ENCODE measurements at places on chromosomes 7 and 10. TPM values are rescaled to one million over a fixed set of nuclear protein-coding genes. Genes with fewer than 3 reads are reported as not detected.
A peak's percentile ranks its signal among the peaks of the same experiment; 100 is the strongest.

- DNase-seq = peak; percentile 68
Observed at GRCh38 chr10:113680190-113681111, 739 bp downstream of the CASP7 start.

DNA sequence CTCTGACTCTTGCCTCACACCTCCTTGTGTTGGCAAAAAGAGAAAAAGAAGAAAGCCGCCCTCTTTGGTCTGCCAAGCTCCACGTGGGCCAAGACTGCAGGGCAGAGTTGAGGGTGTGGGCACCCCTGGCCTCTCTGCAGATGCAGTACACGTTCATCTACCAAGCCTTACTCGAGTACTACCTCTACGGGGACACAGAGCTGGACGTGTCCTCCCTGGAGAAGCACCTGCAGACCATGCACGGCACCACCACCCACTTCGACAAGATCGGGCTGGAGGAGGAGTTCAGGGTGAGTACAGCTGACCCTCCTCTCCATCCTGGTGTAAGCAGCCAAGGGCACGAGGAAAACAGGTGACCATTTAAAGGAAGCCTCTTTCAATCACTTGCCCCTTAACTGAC lies 56.1 kb downstream of the MKI67 start:
- DNase-seq = no peak

DNA sequence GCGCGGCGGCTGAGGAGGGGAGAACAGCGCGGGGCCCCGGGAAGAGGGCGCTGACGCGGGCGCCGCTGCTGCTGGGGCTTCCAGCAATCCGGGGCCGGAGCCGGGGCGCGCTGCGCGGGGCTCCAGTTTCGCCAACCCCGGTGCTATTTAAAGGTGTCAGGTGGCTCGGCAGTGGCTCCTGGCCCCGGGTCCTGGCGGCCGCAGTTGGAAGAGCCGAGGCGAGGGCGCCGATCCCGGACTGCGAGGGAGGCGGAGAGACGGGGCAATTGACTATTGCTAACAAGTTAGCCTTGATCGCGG lies 347 bp downstream of the LBX1 start:
- DNase-seq = no peak

- no peak for DNase-seq
Observed at GRCh38 chr10:102620138-102620590, 24.1 kb upstream of the TRIM8 start.

- DNase-seq = no peak
Observed at GRCh38 chr7:5428478-5429252, 5.0 kb upstream of the TNRC18 start.

The PTPRZ1 gene
- total RNA-seq = 0.22 TPM

The GPRIN2 gene
- 0.42 TPM for total RNA-seq

GRCh38 chr7:51261117-51261835 lies 55.3 kb downstream of the COBL start:
- no peak for DNase-seq

DNA sequence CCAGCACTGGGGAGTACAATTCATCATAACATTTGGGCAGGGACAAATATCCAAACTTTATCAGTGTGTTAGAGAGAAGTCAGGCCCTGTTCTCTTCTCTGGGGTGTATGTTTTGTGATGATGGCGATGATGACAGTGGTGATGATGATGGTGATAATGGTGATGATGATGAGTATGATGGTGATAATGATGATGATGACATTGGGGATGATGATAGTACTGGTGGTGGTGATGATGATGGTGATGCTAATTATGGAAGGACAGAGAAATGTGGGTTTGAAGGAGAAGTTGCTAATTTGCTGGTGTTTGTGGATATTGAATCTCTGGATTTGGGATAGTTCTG lies 64.0 kb downstream of the CAMK1D start:
- no peak for DNase-seq

The STEAP1 gene
- total RNA-seq = 8.3 TPM

GRCh38 chr10:61471491-61471890 lies 18.3 kb upstream of the TMEM26 start:
- DNase-seq = no peak

The KIAA1217 gene
- total RNA-seq = 1.1 TPM

- DNase-seq = no peak
Observed at GRCh38 chr7:32412471-32412870, 77.7 kb downstream of the LSM5 start.

GRCh38 chr7:56287429-56288138 lies 171.4 kb upstream of the NUPR2 start:
- no peak for DNase-seq

- DNase-seq = no peak
Observed at GRCh38 chr10:3502673-3503072, 282.3 kb downstream of the KLF6 start.

- DNase-seq = no peak
Observed at GRCh38 chr10:25843551-25844170, 90.4 kb upstream of the MYO3A start.

All from SJSA1 (cell line).